ENCODE measurements at places on chromosomes 12 and 14.

DNA sequence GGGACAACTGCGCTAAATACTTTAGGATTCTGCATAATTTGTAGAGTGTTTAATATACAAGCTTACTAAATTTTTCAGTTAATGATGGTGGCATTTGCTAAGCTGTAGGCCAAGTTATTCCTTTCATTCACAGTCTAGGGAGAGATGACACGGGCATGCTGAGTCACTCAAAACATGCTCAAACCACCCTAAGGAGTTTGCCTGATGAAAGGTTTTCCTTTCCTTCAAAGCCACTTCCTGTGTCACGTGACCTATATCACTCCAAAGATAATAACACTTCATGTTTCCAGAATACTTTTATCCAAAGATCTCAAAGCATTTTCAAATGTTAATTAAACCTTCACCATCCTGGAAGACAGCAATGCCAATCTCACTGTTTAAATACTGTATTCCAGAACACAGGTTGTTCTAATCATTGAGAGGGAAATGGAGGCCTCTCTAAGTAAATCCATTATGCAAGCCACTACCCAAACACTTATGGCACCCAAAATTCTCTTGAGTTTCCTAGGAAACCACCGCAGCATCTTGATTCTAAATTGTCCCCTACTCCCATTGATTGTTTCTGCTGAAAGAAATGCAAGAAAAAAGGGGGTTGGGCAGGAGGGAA is 207.0 kb upstream of the CDKN3 start:
- DNase-seq: no peak

GRCh38 chr14:106530423-106531107 is 1004.2 kb downstream of the TMEM121 start:
- DNase-seq: peak; percentile 59

DNA sequence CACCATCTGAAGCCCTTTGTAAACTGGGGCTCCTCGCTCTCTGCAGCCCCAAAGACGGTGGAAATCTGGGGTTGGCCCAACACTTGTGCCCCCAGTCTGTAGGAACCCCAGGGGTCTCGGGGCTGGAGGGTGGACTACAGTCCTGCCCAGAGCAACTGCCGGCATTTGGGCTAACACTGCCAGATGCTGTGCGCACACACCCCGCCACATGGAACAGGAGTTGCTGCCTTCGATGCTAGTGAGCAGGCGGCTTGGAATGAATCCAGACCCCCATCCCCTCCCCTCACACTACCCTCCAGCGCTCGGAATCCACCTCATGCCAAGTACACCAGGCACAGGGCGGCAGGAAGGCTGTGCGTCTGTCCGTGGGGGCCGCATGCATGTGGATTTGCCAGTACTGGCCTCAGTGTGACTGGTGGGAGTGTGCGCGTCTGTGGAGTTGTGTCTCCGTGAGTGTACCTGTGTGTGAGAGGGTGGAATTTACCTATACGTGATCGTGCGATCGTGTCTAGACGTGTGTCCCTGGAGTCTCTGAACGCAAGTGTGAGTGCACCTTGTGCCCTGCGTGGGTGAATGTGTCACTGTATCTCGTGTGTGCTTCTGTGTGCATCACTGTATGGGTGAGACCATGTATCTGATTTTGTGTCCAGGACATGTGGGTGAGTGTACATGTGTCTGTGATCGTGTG is 5.1 kb downstream of the LHX5 start:
- no peak for DNase-seq

GRCh38 chr12:68159681-68160304 is at the start of gene IFNG:
TSS of gene IFNG (minus strand) at chr12:68159740. CDS start at chr12:68159615, 125 bp downstream.
- DNase-seq: no peak

- DNase-seq: no peak
These were observed 151.9 kb downstream of the ACSS3 start for GRCh38 chr12:81229759-81230158.

DNA sequence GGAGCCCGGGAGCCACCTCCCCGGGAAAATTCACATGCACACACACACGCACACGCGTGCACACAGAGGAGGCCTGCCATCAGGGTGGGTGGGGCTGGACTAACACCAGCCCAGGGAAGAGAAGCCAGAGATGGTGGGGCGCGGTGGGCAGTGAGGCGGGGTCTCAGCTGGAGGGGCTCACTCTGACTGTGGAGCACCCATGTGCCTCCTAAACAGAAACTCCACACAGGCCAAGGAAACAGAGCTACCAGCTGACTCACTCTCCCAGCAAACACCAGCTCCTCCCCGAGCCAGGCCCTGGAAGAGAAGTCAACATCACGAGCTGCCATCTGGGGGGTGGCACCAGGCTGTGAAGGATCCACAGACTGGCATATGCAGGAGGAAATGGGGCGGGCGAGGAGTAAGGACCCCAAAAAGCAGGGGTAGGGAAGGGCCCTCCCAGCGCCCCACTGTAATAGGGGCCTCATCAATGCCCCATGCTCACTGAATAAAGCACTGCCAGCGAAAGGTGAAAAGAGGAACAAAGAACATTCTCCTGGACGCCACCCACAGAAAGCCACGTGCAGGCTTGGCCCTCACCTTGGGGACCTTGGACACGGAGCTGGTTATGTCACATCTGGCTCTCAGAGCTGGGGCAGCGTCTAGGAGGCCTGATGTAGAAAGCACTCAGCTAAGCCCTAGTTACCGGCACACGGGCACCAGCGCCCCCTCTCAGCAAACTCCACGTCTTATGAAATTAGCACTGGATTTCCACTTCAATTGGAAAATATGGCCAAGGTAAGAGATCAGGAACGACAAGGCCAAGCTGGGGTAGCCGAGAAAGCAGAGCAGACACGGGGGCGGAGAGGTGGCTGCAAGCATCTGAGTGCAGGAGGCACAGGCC is 8.4 kb upstream of the INF2 start:
- peak; percentile 93 for DNase-seq

DNA sequence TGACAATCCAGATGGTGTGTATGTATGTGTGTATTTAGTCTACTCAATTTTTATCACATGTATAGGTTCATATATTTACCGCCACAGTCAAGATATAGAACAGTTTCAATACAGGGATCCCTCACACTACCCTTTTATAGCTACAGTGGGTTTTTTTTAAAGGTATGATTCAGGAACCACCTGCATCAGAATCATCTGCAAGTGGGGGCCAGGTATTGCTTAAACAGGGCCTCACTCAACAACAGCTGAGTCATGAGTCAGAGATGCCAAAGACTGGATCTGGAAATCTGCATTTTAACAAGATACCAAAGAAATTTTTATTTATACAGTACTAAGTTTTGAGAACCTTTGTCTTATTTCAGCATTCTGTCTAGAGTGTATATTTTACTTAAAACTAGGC is 117.6 kb downstream of the SLC35F4 start:
- DNase-seq: no peak

- no peak for DNase-seq
These were observed 52.2 kb upstream of the CD163 start for GRCh38 chr12:7555752-7556151.

DNA sequence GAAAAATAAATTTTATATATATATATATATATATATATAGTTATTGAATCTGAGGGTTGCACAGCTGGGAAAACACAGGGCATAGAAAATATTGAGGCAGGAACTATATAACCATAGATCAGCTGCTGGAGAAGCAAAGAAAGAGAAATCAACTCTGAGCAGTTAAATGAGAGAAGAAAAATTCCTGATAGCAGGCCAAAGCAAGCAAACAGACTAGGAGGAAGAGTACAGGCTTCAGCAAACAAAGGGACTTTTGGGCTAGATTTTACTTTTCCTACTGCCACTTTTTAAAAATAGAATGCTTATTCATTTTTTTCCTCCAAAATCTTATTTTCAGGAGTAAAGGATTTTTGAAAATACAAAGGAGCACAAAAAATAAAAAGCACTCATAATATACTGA is 216.0 kb upstream of the PRKD1 start:
- no peak for DNase-seq

DNA sequence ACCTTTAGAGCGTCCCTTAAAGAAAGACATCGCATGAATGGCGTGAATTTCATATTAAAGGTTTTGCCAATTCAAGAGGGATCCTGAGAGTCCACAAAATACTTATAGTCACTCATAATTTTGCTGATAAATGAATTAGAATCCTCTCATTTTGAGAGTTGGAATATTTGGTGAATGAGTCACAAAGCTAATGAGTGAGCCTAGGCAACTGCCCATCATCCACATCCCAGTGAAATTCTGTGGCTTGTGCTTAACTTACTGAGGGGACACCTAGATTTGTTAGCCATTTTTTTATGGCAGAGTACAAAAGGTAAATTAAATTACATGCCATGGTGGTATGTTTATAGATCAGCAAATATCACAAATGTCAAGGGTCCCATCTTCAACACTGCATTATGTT is 12.7 kb upstream of the NOXRED1 start:
- DNase-seq: no peak

DNA sequence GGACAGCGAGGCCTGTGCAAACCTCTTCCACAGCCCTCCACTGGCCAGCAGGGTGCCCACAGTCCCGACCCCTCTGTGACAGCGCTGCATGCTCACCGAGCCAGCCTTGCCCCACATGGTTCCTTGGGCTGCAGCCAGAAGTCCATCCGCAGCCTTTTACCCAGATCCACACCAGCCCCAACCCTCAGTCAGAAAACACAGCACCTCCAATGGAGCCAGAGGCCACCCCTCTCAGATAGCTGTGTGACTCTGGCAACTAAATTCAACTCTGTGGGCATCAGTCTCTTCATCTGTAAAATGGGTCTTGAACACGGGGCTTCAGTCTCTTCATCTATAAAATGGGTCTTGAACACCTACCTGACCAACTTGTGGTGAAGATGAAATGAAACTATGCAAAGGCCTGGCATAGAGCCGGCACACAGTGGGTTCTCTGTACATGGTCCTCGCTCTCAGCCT is 38.0 kb downstream of the NFKBIA start:
- no peak for DNase-seq

- DNase-seq: no peak
These were observed 11.0 kb downstream of the RESF1 start for GRCh38 chr12:31970199-31970598.

DNA sequence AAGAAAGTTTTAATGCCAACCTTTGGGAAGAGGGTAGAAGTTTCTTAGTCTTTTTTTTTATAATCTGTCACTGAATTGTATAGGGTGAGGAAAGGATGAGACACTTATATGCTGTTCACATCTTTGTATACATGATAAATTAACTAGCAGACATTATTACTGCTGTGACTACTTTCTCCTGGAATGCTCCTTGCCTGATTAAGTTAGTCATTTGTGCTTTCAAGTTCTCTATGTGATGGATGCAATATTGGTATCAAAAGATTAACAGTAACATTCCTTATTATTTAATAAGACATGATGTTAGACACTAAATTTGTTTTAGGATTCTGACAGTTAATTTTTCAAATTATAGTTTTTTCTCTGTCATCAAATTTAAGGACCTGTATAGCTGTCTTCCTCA is 223.4 kb upstream of the GARIN2 start:
- no peak for DNase-seq

DNA sequence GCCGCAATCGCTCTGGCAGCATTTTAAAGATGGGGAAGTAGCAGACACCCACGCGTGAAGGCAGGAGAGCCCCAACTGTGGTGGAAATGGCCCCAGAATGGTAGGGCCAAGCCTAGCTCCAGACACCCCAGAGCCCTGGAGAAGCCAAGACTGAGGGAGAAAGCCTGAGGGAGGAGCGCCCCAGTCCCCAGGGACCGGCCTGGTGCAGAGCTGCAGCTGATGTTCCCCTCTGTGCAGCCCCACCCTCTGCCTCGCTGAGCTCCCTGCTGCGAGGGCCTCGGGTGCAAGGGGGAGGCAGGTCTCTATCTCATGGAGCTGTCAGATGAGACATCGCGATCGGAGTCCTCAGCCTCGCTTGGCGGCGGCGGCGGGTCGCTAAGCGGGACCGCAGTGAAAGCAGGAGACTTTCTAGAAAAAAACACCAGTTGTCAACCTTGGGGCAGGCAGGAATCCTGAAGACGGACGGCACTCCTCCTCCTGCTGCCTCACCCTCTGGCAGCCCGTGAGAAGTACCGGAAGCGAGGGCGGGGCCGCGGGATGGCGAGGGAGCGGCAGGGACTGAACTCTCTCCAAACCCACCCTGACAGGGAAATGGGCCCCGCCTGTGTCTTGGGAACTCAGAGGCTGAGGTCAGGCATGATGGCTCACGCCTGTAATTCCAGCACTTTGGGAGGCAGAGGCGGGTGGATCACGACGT is 6.0 kb downstream of the GAPDH start:
- peak; percentile 35 for DNase-seq

DNA sequence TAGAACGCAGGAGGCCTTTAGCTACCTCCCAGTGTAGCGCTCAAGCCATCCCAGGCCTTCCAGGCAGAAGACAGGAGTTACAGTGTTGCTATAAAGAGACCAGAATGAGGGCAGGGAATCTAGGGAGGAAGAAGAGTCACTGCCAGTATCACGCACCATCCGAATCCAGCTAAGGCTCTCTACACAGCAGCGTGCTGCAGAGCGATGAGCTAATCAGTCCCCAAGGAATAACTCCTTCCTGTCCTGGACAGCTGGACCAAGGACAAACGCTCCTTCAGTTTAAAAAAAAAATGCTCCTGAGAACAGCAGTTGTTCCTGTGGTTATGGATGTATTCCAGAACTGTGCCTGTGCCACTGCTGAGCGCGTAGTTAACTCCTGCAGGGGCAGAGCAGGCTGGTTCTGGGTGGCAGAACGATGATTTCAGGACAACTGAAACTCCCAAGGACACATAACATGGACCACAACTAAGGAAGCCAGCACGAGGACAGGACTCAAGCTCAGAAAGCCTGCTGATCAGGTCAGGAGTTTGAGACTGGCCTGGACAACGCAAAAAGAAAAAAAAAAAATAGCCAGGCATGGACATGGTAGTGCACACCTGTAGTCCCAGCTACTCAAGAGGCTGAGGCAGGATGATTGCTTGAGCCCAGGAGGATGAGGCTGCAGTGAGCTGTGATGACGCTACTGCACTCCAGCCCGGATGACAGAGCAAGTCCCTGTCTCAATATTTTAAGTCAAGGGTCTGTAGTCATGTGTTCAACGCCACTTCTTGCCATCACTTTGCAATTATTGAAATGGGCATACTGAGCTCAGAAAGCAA is 2.6 kb downstream of the IFFO1 start:
- no peak for DNase-seq

GRCh38 chr12:6902448-6902847 is 2.2 kb upstream of the LRRC23 start:
- DNase-seq: no peak

- DNase-seq: no peak
These were observed 2.5 kb downstream of the FAM181A start for GRCh38 chr14:93929657-93930056.

GRCh38 chr12:117552971-117553370 is 191.5 kb upstream of the NOS1 start:
- DNase-seq: no peak

GRCh38 chr12:108386709-108387360 is 47.7 kb upstream of the CMKLR1 start:
- no peak for DNase-seq

DNA sequence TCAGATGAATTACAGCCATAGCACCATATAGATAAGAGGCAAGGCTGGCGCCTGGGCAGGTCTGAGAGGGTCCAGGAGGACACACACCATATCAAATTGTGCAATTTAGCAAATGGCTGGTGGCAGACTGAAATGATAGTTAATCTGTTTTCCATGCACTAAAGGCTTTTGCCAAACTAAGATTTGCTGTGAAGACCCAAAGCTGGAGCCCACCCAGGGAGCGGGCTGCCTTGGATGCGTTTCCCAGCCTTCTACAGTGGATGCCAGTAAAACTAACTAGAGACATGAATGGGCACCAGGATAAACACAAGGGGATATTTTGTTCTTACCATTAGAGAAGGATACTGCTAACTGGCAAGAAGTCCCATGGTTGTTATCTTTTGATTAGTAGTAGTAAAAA is 475.1 kb downstream of the DPF3 start:
- DNase-seq: no peak
